Activated CD4-positive, alpha-beta T cell treated with anti-CD3 and anti-CD28 coated beads, Interleukin-2, amount 10 ng/mL, durations not matched to agents 24 days and 14 days (primary cell): ENCODE measurements at places on chromosomes 5 and 9. TPM values are rescaled to one million over a fixed set of nuclear protein-coding genes. Genes with fewer than 3 reads are reported as not detected.

GRCh38 chr9:136757328-136757727 lies 715 bp downstream of the LCN8 start:
- H3K36me3 ChIP-seq, result peaks cover 2% of the 10 kb centered on the region
- H3K4me3 ChIP-seq, result no peak overlapping the region
- H3K4me1 ChIP-seq, result peaks cover 2% of the 10 kb centered on the region

GRCh38 chr9:9045572-9045971 lies 1246.0 kb upstream of the DMAC1 start:
- no peak overlapping the region for H3K4me3 ChIP-seq
- DNase-seq, result no peak
- H3K27me3 ChIP-seq, result no peaks in the 10 kb centered on the region

Gene GDNF
- total RNA-seq, result 0.16 and 0.38 TPM in 2 replicates

Gene CTSV
- total RNA-seq, result 0.45 and 0.51 TPM in 2 replicates

Gene IL9
- 0.75 TPM in 1 of 2 replicates, not detected in the other for total RNA-seq

GRCh38 chr9:115548609-115549260 lies 430.8 kb upstream of the TNC start:
- no peak overlapping the region for H3K27ac ChIP-seq
- no peak for DNase-seq
- no peak overlapping the region for H3K4me3 ChIP-seq

Gene PCDHGB7
- total RNA-seq, result 0.12 and 0.17 TPM in 2 replicates

DNA sequence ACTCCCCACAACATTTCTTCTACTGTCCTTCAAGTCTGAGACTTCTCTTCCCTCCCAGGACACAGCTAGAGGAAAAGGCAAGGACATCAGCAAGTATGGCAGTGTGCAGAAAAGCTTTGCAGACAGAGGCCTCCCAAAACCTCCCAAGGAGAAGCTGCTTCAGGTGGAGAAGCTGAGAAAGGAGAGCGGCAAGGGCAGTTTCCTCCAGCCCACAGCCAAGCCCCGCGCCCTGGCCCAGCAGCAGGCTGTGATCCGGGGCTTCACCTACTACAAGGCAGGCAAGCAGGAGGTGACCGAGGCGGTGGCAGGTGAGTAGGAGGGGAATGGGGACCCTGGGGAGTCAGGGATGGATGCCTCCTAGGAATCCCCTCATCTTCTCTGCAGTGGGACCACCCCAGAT lies 24.4 kb downstream of the OLFML2A start:
- peaks cover 8% of the 10 kb centered on the region for H3K27me3 ChIP-seq
- no peak overlapping the region for H3K27ac ChIP-seq
- H3K36me3 ChIP-seq, result no peaks in the 10 kb centered on the region

- H3K27ac ChIP-seq, result peak overlapping the region; percentile 41
- H3K4me3 ChIP-seq, result no peak overlapping the region
- H3K27me3 ChIP-seq, result no peaks in the 10 kb centered on the region
- DNase-seq, result no peak
- peaks cover 23% of the 10 kb centered on the region for H3K36me3 ChIP-seq
Observed at GRCh38 chr5:172162323-172162986, 25.6 kb downstream of the STK10 start.

Gene FAM114A2
- 23.6 and 27.3 TPM in 2 replicates for total RNA-seq
